ENCODE measurements at places on chromosomes 16 and 17.

DNA sequence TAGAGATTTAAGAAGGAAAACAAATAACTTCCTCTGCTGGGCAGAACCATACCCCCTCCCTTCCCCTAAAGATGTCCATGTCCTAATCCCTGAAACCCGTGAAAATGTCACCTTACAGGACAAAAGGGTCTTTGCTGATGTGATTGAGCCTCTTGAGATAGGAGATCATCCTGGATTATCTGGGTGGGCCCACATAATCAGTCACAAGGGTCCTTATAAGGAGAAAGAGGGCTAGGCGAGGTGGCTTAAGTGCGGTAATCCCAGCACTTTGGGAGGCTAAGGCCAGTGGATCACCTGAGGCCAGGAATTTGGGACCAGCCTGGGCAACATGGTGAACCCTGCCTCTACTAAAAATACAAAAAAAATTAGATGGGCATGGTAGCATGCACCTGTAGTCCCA is 12.0 kb upstream of the SLC39A11 start:
- DNase-seq, result no peak

DNA sequence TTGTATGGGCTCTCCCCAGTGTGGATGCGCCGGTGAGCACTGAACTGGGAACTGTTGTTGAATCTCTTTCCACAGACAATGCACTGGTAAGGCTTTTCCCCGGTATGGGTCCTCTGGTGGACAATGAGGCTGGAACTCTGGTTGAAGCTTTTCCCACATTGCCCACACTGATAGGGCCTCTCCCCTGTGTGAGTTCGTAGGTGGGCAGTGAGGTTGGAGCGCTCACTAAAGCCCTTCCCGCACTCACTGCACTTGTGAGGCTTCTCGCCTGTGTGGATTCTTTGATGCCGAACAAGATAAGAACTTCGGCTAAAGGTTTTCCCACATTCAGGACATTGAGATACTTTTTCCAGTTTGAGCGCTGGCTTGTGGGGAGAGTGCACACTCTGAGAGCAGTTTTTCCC is 17.8 kb downstream of the ZSCAN32 start:
- DNase-seq, result no peak

DNA sequence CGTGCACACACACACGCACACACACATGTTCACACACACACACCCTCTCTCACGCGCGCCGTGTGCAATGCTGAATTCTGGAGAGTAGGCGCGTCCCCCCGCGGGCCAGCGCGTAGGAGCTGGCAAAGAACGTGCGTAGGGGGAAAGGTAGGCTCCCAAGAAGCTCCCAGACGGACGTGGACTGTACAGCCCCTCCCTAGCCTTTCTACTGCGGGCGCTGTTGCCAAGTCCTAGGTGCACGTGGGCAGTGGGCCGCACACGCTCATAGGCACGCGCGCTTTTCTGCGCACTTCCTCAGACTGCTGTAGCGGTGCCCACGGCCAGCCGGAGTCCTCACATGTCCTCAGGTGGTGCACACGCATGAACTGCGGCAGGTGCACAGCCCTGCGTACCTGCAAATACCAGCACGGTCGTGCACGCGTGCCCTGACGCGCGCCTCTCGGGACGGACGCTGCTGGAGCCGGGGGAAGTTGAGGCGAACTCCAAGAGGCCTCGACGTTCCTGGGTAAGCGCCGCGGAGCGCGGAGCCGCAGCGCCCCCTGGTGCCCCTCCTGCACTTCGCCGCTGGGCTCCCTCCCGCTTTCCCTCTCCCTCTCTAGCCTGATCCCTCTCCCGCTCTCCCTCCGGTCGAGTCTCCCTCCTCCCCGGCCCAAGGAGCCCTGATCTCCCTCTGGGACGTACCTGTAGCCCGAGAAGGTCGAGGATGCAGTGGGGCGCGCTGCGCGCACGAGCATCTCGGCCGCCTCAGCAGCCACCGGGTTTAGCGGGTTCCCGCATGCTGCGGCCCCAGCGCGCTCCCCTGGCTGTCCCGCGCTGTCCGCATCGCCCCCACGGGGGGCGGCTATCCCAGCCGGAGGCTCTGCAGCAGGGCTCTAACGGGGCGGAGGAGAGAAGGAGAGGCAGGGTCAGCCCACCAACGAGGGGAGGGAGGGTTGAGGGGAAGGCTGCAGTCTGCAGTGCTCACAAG is 749 bp downstream of the GRIN2A start:
- peak; percentile 11 for DNase-seq

DNA sequence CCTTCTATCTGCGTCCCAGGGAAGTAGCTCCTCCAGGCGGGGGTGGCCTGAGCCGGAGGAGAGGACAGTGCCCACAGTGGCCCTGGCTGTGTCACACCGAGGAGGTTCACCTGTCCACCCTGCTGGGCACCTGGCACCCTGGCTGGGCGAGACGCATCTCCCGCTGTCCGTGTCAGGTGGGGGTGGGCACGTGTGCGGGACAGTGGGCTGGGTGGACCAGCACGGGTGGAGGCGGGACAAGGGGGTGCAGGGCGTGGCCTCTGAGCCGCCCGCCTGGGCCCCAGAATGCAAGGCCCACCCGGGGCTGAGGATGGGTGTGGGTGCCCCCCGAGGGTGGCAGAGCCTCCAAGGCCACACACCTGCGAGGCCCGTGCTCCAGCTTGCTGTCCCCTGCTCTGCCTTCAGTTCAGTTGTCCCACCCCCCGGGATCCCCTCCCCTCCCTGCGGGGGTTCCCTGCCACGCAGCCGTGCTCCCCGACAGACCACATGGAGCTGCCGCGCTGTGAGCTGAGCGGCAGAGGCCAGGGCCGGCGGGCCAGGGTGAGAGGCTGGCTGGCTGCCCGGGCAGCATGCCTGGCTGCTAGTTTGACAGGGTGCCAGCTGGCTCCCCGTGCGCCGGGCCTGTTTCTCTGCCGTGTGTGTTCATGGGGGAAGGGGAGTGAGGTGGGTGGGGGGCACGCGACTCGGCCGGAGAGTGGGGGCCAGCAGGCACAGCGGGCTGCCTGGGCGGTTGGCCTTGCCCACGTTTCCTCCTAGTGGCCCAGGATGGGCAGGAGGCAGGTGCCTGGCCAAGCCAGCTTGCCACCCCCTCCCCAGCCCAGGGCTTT is 33.9 kb downstream of the BAHCC1 start:
- no peak for DNase-seq

- DNase-seq, result no peak
Measured at GRCh38 chr17:7207120-7208001, 12.3 kb downstream of the DLG4 start.

DNA sequence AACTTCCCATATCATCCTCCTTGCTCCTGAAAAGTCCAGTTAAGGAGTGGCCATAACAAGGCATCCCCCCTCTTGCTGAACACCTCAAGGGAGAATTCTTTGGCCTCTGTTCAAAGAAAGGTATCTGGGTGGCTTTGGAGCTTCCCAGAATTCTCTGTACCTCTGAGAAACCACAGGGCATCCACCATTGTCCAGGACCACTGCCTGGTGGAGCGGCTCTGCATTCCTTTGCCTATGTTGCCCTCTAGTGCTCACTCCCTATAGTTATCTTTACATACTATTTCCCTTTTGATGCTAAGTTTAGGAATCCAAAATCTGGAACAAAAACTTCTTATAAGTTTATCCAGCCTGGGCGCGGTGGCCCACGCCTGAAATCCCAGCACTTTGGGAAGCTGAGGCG is 30.3 kb downstream of the CHD9NB start:
- no peak for DNase-seq

DNA sequence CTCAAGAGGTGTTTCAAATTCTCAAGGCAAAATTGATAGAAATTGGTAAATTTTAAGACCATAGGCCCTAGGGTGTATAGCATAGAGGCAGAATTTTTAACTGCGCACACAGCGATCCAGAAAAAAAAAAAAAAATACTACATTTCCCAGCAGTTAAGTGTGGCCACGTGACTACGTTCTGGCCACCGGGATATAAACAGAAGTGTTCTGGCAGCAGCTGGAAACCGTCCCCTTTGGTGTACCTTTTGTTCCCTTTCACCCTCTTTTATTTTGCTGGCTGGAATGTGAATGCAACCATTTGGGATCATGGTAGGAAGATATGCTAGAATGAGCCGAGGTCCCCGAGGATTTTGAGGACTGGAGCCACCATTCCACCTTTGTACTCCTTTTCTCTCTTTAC is 52.7 kb upstream of the AKAP1 start:
- no peak for DNase-seq

GRCh38 chr17:53106886-53107285 is 715.8 kb upstream of the KIF2B start:
- no peak for DNase-seq

DNA sequence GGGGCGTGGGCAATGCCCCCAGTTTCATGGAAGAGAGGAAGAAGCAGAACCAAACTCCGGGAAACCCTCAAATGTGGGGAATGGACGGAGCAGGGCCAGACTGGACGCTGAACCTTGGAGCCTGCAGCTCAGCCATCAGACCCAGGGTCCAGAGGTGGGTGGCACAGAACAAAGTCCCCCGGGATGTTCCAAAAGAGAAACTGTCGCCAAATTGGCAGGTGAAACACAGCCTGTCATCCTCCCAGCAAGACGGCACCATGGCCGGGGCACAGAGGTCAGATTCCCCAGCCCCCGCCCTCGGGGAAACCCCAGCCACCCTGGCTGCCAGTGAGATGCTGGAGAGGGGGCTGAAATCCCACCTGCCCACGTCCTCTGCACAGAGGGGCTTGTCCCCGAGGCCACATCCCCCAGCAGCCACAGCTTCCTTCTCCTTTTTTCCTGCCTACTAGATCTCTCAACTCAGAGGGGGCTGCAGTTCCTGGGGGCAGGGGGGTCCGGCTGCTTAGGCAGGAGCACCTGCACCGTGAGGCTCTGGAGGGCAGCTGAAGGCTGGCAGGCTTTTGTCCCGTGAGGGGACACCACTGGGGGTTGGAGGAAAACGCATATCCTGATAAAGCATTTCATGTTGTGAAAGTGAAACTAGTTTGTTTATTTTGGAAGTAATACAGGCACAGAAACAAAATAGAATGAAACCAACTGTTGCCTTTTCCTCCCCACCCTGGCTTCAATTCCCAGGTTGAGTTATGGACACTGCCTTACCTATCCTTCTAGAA is 1.2 kb upstream of the SECTM1 start:
- DNase-seq, result no peak

- DNase-seq, result no peak
Measured at GRCh38 chr17:74513987-74514631, 17.2 kb downstream of the CD300LB start.

GRCh38 chr17:22484826-22485225 is 792.5 kb downstream of the KCNJ18 start:
- no peak for DNase-seq

- DNase-seq, result no peak
Measured at GRCh38 chr16:926715-927114, 44.1 kb downstream of the LMF1 start.

DNA sequence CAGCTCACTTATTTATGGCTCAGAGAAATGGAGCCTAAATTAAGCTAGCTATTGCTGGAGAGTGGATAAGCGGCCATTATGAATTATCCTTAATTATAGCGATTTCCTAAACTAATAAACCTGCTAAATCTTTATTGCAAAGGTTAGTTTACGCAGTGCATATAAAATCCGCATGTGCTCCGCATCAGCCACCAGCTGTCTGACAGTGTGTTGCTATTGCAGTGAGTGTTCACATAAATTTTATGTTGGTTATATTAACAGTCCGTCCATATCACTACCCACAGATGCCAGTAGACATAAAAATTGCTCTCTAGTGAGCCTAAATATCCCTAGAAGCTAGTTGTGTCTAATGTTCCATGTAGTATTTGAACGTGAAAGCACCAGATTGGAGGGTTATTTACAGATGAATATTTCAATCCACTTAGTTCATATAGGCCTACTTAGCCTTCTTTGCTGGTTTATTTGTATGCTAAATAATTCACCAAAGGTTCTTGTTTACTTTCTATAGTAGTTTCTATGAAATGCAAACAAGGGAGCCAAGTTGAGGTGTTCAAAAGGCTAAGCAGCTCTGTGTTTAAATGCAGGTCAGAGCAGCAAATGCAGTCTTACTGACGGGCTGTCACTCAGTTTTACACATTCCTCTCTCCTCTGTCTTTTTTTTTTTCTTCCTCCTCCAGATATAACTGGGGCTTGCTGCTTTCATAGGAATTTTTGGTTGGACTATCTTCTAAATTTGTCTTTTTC is 219.1 kb downstream of the IRX3 start:
- DNase-seq, result no peak

- no peak for DNase-seq
Measured at GRCh38 chr16:12011565-12011964, 35.0 kb downstream of the SNX29 start.

GRCh38 chr17:47279062-47279801 is 25.6 kb downstream of the ITGB3 start:
- no peak for DNase-seq

DNA sequence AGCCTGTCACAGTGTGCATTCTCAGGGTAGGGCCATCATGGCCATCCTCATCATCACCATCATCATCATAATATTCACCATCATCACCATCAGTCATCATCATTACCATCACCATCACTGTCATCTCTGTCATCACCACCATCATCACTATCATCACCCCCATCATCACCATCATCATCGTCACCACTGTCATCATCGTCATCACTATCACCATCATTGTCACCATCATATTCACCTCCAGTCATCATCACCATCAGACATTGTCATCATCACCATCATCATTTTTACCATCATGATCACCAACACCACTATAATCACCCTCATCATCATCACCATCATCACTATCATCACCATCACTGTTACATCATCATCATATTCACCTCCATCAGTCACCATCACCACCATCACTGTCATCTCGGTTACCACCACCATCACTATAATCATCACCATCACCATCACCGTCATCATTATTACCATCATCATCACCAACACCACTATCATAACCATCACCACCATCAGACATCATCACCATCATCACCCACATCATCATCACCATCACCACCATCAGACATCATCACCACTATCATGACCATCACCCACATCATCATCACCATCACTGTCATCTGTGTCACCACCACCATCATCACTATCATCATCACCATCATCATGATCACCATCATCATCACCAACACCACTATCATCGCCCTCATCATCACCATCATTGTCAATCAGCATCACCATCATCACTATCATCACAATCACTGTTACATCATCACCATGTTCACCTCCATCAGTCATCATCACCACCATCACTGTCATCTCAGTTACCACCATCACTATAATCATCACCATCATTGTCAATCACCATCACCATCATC is 8.5 kb downstream of the RPH3AL start:
- DNase-seq, result no peak

GRCh38 chr16:3745751-3746355 is 28.5 kb upstream of the TRAP1 start:
- DNase-seq, result no peak

DNA sequence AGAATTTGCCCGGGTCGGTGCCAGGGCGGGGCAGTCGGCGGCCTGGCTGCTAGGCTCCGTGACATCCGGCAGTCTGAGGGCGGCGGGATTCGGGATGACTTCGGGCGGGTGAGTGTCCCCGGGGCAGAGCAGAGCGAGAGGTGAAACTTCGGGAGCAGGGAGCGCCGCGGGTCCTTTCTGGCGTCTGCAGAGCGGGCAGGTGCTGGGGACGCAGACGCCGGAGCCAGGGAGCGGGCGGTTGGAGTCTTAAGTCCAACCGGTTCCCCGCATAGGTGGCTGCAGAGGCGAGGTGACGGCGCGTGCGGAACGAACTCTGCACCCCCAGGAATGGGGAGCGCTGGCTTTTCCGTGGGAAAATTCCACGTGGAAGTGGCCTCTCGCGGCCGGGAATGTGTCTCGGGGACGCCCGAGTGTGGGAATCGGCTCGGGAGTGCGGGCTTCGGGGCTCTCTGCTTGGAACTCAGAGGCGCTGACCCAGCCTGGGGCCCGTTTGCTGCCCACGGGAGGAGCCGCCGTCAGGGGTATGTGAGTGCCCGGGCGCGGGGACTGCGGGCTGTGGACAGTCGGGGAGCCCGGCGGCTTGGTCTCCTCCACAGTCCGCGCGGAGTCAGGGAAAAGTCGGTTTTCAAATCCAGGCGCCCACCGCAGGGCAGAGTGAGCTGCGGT is at the start of gene B4GALNT2:
Gene B4GALNT2 (plus strand): TSS at position 71 of the 666 bp plus-strand sequence. CDS start 24 bp downstream, at position 95.
- DNase-seq, result no peak

- DNase-seq, result no peak
Measured at GRCh38 chr17:76440751-76441362, 12.1 kb downstream of the UBE2O start.

Data from activated CD4-positive, alpha-beta T cell treated with anti-CD3 and anti-CD28 coated beads, Interleukin-2, amount 50 U/mL, for 24 hours (primary cell).